ENCODE measurements at places on chromosomes 3 and 15. TPM values are rescaled to one million over a fixed set of nuclear protein-coding genes. Genes with fewer than 3 reads are reported as not detected.

DNA sequence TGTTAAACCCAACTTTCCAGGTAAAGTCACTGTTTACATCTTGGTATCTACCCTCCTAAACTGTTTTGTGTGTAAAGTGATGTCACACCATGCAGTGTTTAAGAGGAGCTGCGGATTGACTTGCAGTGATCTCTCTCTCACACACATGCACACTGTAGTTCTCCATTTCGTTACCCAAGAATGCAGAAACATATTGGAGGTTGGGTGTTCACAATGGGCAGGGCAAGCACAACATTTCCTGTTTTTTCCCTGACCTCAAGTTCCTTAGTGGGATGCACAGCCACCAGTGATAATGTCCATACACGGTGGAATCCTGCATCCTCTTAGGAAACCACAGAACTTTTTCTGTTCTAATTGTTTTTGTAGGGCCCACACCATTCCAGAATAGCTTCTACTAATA is 85.3 kb upstream of the CFAP20DC start:
- DNase-seq = no peak

- DNase-seq = no peak
These were observed 723.9 kb upstream of the ALCAM start for GRCh38 chr3:104642827-104643226.

Gene ASB7
- 11.0 TPM for total RNA-seq

Gene FNDC3B
- total RNA-seq = 38.6 TPM

Data from LHCN-M2 (cell line).